ENCODE measurements at places on chromosomes 7 and 10.

- DNase-seq, result no peak
These were observed 86.0 kb upstream of the ANKRD1 start for GRCh38 chr10:91006752-91007346.

GRCh38 chr10:110216942-110217661 lies 9.7 kb downstream of the MXI1 start:
- peak; percentile 52 for DNase-seq

- DNase-seq, result no peak
These were observed 3.3 kb downstream of the ADAMTS14 start for GRCh38 chr10:70675496-70676161.

GRCh38 chr10:10807106-10807505 lies 210.6 kb upstream of the CELF2 start:
- no peak for DNase-seq

DNA sequence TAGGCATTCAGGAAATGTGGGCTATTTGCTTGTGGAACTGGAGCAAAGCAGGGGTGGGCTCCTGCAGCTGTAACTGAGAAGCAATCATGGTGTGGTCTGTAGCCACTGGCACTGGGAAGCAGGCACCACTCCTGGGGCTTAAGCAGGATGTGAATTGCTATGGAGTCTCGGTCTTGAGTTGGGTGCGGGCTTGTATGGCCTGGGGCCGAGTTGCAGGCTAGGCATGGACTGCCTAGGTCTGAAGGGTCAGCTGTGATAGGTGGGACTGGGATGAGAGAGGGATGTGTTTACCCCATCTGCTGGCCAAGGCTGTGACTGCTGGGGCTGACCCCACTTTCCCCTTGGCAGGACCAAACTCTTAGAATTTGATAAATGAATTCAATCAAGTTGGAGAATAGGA lies 43.0 kb downstream of the ADCY1 start:
- DNase-seq, result no peak

DNA sequence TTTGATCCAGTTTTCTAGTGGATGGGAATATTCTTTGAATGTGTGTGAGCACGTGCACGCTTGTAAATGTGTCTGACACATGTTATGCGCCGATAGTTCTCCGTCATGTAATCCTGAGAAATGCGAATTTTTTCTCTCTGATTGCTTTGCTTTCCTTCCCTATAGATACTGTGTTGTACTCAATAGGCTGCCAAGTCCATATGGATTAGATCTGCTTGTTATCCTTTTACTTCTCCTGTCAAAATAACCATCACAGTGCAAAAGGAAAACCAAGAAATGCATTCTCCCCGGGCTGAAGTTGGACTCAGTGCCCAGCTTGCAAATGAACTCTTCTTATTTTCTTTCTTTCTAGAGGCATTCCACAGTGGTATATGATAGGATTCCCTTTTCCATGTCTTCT lies 131.9 kb downstream of the KIAA1217 start:
- no peak for DNase-seq

GRCh38 chr10:1572519-1573333 lies 164.6 kb downstream of the ADARB2 start:
- DNase-seq, result no peak

All from adipocyte (in vitro differentiated cells).